Left colon (tissue), 2 donors: ENCODE measurements at places on chromosomes 6 and 20.

GRCh38 chr20:51800872-51801121, 1.5 kb downstream of the SALL4 start:
- peak; percentile 21 for DNase-seq

- no peak for DNase-seq
Measured at GRCh38 chr20:44959638-44960102, 527 bp downstream of the TOMM34 start.

DNA sequence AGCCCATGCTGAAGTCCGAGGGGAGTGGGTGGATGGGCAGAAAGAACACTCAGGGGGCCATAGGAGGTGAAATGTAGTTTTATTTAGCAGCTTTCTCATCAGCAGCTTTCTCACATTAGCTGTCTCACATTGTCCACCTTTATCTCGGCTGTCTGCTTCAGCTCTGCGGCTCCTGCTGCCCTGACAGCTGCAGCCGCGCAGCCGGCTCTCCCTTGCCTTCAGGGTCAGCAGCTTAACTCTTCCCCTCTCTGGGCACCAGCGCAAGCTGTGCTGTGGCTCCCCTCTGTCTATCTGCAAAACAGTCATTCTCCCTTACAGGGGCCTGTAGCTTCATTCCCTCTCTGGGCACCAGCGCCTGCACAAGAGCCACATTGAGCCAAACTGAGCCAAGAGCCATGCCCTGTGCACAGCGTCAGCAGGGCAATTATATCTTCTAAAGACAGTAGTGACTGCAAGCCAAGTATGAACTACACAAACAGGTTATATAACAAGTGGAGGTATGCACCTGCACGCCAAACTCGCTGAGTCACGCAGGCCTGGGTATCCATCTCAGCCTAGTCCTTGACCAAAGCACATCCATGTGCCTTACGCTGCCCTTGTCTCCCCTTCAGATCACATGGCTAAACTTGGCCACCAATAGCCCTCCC, 198.8 kb downstream of the EYA2 start:
- DNase-seq: no peak

- no peak for DNase-seq
Measured at GRCh38 chr20:5863040-5863833, 87.1 kb downstream of the TRMT6 start.

DNA sequence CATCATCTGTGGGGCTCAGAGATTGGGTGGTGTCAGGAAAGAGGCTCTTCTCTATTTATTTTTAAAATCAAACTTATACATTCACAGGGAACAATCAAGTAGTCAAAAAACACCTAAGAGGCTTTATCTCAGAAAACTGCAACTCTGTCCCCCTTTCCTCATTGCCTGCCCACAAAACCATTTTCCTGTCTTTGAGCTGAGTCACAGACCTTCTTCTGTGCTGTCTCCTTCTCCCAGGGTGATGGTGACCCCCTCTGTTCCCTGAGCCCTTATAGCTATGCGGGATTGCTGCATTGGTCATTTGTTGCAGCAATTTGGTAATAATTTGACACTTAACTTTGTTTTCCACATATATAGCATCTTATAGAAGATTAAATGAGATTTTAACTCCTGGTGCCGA, 195.2 kb upstream of the PROKR2 start:
- DNase-seq: no peak
